Activated T-helper 17 cell treated with anti-CD3 and anti-CD28 coated beads, Interleukin-2, amount 50 U/mL, for 72 hours (primary cell): ENCODE measurements at places on chromosomes 6 and 20. TPM values are rescaled to one million over a fixed set of nuclear protein-coding genes. Genes with fewer than 3 reads are reported as not detected.

LCA5 gene
- 0.28 TPM for total RNA-seq

GRCh38 chr20:324177-325044, 941 bp upstream of the SOX12 start:
- peak; percentile 63 for ATAC-seq

GRCh38 chr6:112939563-112939962, 592.4 kb downstream of the RFPL4B start:
- ATAC-seq = no peak

DNA sequence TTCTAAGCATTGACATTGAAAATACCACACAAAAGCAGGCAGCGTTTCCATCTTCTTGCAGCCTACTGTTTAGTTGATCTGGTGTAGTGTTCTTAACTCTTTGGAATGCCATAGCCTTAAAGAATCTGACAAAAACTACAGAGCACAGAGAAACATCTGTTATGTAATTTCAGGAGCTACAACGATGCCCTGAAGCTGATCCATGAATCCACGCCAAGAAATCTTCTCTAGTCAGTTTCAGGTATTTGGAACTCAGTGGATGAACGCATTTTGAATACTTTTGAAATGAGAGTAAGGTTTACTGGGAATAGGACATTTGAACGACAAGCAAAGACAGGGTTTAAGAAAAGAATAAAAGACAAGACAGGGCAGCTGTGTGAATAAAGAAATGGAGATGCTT, 17.8 kb downstream of the ALDH8A1 start:
- no peak for ATAC-seq

DNA sequence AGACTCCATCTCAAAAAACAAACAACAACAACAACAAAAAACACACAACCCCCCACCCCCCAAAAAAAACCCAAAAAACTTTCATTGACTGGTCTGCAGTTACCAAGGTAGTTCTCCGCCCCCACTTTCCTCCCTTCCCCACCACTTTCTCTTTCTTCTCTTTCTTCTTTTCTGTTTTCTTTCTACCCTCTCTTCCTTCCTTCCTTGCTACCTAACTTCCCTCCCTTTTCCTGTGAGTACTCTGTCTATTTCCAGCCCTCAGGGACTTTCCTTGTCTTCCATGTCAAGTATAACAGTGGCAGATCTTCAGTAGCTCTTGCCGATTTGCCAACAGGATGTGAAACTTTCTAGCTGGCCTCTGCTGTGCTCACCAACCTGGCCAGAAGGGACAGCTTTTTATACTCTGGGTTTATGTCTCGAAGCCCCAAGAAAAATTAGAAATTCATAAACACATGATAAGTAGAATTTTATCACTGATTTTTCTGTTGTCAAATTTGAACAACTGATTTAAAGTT, 399.5 kb downstream of the QKI start:
- ATAC-seq = no peak

APOM gene
- total RNA-seq = 1.3 TPM

PRICKLE4 gene
- not detected for total RNA-seq

DNA sequence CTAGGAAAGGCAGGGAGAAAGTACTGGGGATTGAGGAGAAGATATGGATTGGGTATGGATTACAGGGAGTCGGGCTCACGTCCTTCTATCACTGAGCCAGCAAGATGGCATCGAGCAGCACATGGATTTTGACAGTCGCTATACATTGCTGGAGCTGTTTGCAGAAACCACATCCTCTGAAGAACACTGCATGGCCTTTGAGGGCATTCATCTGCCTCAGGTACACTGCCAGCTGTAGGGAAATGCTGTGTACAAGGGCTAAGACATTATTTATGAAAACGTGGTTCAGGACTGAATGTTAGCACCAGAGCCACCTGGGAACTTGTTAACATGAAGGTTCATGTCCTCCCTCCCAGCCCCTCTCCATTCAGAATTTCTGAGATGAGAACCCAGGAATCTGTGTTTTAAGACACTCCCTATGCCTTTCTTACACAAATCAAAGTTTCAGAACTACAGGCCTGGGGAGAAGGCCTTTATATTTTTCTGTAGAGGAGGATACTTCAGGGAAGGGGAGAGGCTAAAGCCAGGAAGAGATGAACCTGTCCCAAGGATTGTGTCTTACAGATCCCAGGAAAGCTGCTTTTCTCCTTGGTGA, 3.5 kb downstream of the CUL9 start:
- no peak for ATAC-seq

DNA sequence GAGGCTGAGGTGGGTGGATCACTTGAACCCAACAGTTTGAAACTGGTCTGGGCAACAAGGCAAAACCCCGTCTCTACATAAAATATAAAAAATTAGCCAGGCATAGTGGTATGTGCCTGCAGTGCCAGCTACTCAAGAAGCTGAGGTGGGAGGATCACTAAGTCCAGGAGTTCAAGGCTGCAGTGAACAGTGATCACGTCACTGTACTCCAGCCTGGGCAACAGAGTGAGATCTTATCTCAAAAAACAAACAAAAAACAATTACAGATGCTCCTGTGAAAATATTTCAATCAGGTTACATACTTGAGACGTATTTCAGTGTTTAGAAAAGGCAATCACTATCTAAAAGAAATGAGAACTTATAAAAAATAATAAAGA, 33.8 kb downstream of the RANBP9 start:
- ATAC-seq = no peak

DNA sequence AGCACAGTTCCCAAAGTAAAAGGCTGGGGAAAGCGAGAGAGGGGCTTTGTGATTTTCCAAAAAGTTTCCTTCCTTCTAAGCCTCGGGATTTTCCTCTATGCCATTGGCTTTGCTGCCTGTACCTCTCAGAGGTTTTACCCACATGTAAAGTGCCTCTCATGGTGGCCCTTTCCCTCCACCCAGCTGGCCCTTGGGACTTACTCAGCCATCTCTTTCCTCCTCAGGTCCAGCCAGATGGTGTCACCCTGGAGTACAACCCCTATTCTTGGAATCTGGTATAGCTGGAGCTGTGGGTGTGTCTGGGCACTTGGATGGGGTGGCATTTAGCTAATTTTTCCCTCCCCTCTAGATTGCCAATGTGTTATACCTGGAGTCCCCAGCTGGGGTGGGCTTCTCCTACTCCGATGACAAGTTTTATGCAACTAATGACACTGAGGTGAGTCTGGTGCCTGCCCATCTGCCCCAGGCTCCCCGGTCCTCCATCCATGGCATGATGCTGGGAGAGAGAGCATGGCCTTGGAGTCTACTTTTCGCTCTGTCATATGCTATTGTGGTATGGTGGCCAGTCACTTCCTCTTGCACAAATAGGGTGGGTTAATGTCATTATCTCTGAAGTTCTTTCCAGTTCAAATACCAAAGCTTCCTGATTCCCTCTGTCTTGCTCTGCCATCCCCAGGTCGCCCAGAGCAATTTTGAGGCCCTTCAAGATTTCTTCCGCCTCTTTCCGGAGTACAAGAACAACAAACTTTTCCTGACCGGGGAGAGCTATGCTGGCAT, 1.1 kb downstream of the CTSA start:
- ATAC-seq = no peak

GRCh38 chr6:13733178-13733887, 21.7 kb upstream of the RANBP9 start:
- no peak for ATAC-seq

DNA sequence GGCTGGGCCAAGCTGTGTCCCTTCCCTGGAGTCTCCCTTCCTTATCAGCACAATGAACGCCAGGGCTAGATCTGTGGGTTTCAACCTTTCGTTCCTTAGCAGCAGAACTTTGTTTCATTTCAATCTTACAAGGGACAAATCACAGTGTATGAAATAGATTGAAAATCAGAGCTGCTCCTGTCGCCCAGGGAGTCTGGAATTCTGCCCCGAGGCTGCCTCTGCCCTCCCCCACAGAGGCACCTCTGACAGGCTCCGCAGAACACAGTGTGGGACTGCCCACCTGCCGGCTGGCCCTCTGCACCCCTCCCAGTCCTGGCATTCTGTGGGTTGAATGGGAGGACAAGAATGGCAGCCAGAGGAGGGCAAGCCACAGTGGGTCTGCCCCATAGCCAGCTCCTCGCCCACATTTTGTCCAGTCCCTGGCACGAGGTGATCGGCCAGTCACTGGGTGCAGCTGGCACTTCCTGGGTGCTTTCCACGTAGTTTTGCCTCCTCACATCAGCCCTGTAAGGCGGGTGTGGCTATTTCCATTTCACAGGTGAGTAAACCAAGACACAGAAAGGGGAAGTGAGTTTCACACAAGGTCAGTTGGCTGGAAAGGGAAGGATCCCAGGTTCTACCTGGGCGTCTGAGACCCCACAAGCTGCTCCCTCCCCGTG, 26.1 kb downstream of the MANBAL start:
- no peak for ATAC-seq

DNA sequence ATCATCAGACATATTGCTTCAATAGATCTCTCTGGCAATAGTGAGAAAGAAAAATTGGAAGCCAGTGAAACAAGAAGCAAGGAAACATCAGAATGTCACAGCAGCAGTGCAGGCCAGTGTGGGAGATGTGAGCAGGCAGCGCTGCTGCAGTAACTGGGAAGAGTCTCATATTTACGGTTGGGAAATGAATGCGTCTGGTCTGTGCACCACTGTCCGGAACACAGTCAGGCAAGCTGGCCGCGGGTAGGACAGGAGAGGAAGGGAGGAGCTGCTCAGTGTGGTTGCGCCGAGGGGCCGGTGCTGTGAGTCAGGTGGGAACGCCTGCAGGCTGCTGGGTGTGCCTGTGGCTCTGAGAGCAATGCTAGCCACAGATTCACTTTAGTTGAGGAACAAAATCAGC, 6.4 kb upstream of the PSMG4 start:
- ATAC-seq = peak; percentile 33

HDGFL1 gene
- not detected for total RNA-seq

- ATAC-seq = no peak
Observed at GRCh38 chr6:32554116-32554965, 24.3 kb upstream of the HLA-DRB5 start.

GRCh38 chr20:59152559-59153354, 10.9 kb upstream of the ZNF831 start:
- ATAC-seq = no peak

TEAD3 gene
- 0.80 TPM for total RNA-seq

DNA sequence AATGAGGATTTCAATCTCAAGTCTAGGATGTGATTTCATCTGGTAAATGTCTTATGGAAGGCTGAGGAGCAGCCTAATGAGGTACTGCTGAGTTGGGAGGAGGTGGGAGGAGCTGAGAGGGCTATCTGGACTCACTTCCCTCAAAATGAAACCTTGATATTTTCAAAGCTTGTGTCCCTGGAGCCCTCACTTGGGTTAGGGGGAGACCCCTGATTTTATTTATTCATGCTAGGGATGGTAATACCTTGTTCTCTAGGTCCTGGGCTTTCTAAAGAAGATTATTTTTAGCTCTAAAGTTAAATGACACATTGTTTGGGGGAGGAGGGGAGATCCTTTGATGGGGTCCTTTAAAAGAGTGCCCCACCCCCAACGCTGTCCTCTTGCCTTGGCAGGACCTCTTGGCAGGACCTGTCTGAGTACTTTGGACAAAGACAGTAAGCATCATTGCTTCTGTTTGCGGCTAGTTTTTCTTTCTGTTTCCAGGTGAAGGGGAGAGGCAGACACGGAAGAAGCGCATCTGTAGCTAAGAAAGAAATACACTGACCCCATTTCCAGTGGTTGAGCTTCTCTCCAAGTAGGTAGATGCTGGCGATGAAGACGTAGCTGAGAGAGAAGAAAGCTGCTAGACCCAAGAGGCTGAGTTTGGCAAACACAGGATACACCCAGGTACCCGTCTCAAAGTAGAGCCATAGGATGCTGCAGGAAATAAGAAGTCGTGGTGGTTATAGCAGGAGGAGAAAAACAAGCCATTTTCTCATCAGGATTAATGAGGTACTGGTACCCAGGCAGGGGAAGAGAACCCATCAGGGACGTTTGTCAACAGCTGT, 55.6 kb downstream of the ADTRP start:
- ATAC-seq = peak; percentile 56

GRCh38 chr6:142953373-142954273, 8.6 kb upstream of the HIVEP2 start:
- ATAC-seq = peak; percentile 31

GRCh38 chr6:5378331-5378730, 117.0 kb downstream of the FARS2 start:
- no peak for ATAC-seq

DNA sequence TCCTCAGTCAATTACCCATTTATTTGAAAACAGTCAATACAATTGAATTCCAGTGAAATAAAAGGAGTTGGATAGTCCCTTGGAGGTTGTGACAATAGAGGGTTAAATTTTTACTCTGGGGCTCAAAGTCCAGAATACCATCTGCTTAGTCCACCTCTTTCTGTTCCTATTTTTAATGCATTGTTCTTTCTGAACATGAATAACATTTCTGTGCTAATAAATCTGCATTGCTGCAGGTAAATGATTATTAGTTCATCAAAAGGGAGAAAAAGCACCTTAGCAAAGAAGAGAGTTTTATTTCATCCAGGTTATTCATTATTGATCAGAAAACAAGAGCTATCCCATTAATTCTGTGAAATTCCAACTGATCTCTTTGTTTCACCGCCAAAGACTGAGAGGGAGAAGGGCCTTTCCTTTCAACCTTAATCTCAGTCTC, 166.1 kb upstream of the OLIG3 start:
- ATAC-seq = no peak

GRCh38 chr20:41425180-41425884, 58.7 kb upstream of the EMILIN3 start:
- ATAC-seq = no peak

SYCP2 gene
- total RNA-seq = 6.7 TPM

GRCh38 chr6:10968776-10969175, 75.3 kb downstream of the ELOVL2 start:
- no peak for ATAC-seq

DPPA5 gene
- total RNA-seq = not detected

GRCh38 chr6:165308926-165309731, at the start of gene C6orf118:
TSS of gene C6orf118 (minus strand) at chr6:165309605. CDS start at chr6:165309586, 19 bp downstream.
- ATAC-seq = no peak

DNA sequence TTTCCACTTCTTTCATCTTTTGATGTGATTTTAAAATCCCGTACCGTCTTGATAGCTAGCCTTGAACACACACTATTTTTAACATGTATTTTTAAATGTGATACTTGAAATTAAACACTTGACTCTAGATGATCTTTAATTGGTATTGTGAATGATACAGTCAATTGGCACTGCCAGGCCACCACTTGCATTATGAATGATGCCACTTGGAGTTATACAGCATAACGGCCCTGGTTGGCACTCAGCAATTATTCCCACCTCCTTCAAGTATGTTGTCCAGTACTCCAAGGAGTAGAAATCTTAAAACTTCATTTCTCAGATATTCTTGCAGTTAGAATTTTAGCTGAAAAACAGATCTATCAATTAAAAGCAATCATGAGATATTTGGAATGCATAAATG, 62.9 kb downstream of the TENT5A start:
- no peak for ATAC-seq

KCNK16 gene
- total RNA-seq = not detected
